ENCODE measurements at places on chromosomes 16 and 17.

- ATAC-seq: no peak
Measured at GRCh38 chr17:55274355-55275255, 9.8 kb downstream of the HLF start.

DNA sequence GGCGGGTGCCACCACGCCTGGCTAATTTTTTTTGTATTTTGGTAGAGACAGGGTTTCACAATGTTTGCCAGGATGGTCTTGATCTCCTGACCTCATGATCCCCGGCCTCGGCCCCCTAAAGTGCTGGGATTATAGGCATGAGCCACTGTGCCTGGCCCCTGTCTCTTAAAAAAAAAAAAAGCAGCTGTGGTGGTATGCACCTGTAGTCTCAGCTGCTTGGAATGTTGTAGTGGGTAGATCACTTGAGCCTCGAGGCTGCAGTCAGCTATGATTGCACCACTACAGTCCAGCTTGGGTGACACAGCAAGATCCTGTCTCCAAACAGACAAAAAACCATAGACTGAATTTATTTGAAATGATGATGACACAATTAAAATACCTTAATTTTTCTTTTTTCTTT lies 24.3 kb downstream of the CDK12 start:
- ATAC-seq: peak; percentile 84

- peak; percentile 86 for ATAC-seq
Measured at GRCh38 chr17:36611345-36612072, 10.1 kb downstream of the MRM1 start.

- no peak for ATAC-seq
Measured at GRCh38 chr16:3413730-3414379, 12.8 kb downstream of the ZNF174 start.

DNA sequence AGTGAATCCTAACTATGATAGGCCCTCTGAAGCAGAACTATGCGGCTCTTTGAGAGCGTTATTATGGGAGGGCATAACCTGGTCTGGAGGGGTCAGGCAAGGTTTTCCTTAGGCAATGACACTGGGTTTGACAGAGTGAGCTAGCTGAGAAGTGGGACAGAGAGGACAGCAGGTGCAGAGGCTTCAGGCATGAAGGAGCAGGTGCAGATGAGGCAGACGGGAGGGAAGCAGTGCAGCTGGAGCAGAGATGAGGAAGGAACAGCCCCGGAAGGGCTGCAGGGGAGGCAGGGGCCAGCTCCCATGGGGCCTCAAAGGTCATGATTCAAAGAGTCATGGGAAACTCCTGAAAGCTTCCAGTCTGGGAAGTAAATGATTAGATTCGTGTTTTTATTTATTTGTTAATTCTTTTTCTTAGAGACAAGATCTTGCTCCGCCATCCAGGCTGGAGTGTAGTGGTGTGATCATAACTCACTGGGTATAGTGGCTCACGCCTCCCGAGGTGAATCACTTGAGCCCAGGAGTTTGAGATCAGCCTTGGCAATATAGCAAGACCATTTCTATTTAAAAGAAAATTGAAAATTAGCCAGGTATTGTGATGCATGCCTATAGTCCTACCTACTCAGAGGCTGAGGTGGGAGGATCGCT lies 5.4 kb downstream of the MARCHF10 start:
- ATAC-seq: no peak

GRCh38 chr17:77906377-77906871 lies 52.1 kb upstream of the TNRC6C start:
- ATAC-seq: no peak

GRCh38 chr16:86826941-86827340 lies 248.6 kb downstream of the FOXL1 start:
- no peak for ATAC-seq

DNA sequence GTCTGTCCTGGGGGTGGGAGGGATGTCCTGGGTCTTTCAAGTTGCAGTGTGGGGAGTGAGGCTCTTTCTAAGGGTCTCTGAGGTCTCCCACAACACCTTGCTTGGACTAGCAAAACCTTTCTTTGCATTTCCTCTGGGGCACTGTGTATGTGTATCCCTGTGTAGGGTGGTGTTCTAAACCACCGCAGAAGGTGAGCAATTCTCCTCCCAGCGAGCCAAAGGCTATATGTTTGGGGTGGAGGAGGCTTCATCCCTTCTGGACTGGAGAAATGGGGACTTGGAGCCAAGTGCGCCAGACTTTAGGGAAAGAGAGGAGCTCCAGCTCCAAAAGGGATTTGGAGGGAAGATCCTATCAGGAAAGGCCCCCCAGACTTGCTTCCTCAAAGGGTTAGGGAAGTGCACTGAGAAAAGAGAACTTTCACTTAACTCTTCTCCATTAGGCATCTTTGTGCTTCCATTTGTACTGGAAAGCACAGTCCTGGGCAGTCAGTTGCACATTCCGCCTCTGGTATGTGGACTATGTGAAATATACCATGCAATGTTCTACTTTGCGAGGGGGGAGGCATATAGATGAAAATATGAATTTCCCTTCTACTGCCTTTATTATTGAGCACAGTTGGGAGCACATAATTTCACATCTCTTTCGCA lies 18.9 kb upstream of the HOXB9 start:
- ATAC-seq: no peak

- ATAC-seq: peak; percentile 94
Measured at GRCh38 chr16:5033256-5034166, at the start of gene NAGPA. Gene NAGPA (minus strand): TSS chr16:5033935. CDS start chr16:5033914, 21 bp downstream.

- ATAC-seq: no peak
Measured at GRCh38 chr17:42210046-42210445, 15.8 kb upstream of the GHDC start.

GRCh38 chr17:8905331-8905730 lies 37.9 kb upstream of the PIK3R6 start:
- ATAC-seq: no peak

DNA sequence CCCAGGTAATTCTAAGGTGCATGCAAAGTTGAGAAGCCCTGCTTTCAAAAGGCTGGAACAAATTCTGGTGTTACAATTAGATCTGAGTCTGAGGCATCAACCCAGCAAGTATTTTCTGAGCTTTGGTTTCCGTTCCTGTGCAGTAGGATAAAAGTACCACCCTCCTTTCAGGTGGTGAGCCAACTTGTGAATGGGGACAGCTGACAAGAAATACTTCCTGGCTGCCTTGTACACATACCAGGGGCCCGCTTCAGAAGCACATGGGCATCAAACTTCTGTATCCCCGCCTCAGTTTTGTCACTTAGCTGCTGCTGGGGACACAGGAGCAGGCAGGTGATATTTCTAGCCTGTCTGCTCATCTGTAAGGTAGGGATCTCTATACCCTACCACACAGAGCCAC lies 252.2 kb downstream of the CPPED1 start:
- no peak for ATAC-seq

DNA sequence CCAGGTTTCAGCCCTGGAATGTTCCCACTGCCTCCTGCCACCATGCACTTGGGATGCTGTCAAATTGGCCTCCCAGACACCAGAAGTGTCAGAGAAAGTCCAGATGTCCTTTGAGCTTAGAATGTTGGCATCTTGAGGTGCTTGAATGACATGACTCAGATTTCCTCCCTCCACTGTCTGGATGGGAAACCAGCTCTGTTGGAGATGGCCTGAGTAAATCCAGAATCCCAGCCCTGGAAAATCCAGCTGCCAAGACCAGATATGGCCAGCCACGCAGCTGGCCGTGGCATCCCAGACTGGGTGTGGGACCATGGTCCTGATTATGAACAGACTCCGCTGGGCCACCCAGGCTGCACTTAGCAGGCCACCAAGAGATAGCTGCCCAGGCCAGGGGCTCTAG lies 57.0 kb upstream of the CLEC3A start:
- no peak for ATAC-seq

DNA sequence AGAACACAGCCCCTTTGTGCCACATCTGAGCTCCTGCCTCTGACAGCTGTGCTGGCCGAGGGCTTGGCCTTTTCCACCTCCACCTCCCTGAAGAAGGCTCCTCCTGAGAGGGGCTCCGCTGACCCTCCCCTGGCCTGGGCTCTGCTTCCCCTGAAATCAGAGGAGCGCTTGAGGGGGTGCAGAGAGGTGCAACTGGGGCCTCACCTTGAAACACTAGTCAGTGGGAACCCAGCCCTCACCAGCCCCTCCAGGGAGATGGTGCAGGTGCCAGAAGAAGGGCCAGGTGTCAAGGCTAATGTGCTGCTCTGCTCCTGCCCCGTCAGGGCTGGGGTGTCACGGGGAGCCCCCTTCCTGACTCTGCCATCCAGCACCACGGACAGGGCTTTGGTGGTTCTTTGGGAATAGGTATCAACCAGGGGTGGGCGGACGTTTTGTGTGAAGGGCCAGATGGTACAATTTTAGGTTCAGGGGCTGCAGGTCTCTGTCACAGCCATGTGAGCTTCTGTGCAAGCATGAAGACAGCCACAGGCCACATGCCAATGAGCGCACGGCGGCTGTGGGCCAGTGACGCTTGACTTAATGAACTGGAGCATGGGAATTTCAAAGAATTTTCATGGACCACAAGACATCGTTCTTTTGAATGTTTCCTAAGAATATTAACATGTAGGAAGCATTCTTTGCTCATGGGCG lies 2.1 kb upstream of the ZG16B start:
- ATAC-seq: no peak

DNA sequence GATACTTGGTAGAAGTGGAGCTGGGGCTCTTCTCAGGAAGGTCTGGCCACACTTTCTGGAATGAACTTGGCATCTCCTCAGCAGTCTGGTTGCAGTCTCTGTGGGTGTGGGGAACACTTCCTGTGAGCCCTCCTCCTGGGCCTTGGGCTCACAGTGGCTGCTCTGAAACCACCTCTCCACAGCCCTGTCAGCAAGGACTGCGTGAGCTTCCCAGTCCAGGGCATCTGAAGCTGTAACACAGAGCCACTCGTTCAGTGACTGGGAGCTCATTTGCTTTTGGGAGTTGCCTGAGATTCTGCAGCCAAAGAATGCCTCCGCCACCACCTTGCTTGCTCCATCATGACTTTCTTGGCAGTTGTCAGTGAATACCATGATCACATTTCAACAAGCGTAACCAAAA lies 60.0 kb downstream of the CLEC16A start:
- ATAC-seq: peak; percentile 59
